ENCODE measurements at places on chromosomes 7 and 10. TPM values are rescaled to one million over a fixed set of nuclear protein-coding genes. Genes with fewer than 3 reads are reported as not detected.

GRCh38 chr7:157516311-157516710 lies 179.5 kb downstream of the DNAJB6 start:
- DNase-seq = no peak

DNA sequence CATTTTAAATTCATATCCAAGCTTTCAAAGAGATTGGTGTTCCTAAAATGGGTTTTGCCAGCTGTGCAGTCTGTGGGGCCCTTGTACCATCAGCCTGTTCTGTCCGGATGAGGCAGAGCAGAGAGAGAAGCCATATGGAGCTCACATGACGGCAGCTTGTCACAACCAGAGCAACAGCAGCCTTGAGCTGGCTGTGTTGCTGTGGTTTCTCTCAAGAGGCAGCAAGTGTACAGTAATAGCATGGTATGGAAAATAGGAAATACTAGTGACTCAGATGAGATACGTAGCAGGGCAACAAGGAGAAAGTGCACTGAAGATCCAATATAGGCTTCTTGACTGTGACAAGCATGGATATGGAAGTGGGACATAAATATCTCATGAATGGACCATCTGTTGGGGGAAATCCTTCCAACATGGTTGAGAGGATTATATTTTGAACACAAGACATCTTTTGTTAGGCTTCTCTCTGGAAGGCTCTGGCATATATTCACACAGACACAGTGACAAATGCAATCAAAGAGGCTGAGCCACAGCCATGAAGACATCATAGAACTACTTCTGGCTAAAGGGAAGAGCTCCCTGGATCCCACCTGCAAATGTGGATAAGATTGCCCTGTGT lies 251.0 kb upstream of the TAC1 start:
- DNase-seq = no peak

The NPY gene
- not detected for total RNA-seq

DNA sequence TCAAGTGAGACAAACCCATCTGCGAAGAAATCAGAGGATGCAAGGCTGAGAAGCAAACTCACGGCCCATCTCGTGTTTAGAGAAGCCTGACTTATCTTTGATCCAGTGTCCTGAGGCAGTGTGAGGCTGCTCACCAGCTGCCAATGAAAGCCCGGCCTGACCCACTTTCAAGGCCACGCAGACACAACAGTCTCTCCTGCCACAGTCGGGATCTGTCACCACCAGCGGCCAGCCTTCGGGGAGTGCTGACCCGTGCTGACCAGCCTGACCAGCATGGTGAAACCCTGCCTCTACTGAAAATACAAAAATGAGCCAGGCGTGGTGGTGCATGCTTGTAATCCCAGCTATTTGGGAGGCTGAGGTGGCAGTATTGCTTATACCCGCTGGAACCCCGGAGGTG lies 7.4 kb upstream of the DNAJB6 start:
- no peak for DNase-seq

The GJC3 gene
- 9.4 TPM for total RNA-seq

DNA sequence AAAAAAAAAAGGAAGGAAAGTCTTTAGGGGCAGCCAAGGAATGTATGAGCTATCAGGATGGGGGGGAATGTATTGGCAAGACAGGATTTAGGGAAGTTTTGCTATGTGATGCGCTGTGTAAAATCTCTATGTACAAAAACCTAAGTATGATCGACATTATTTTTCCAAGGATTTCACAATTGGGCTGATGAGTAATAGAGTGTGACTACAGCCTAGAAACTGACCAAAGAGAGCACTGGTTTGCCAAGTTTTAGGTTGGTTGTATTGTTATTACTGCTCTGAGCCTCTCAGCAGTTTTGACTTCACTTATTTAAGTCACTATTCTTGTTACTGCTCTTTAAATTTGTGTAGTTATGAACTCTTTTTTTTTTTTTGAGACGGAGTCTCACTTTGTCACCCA lies 107.3 kb downstream of the NRCAM start:
- DNase-seq = no peak

The NCF1 gene
- total RNA-seq = 3.5 TPM

The CRYGN gene
- 0.87 TPM for total RNA-seq

DNA sequence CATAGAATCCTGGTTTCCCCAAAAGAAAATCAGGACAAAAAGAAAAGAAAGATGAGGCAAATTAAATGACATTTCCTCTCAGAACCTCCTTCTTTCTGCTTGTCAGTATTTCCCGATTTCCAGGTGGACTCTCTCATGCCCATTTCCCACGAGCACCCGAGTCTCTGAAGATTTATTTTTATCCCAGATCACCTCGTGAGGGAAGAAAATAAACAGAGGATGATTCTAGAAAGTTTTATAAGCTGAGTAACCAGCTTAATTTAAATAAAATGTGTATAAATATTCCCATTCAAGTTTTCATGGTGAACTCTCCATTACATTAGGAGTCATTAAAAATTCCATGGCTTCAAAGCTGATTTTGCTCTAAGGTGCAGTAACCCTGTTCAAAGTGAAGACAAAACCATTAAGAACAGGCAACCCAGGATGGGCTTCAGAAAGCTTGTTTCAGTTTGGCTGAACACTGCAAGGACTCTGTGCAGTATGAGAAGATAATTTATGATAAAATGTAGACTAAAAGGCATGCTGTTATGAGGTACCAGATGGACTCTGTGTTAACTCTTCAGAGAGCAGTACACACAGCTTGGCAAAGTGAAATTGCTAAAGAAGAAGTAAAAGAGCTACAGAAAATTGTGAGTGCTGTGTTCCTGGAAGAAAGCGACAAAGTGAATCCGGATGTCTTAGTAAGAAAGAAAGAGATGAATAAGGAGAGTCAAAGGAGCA lies 521.3 kb upstream of the LRRN3 start:
- DNase-seq = no peak

- no peak for DNase-seq
Observed at GRCh38 chr10:101103430-101103829, 27.7 kb upstream of the TLX1 start.

GRCh38 chr10:96700374-96701099 lies 19.8 kb downstream of the PIK3AP1 start:
- DNase-seq = no peak

The PVRIG gene
- 0.78 TPM for total RNA-seq

DNA sequence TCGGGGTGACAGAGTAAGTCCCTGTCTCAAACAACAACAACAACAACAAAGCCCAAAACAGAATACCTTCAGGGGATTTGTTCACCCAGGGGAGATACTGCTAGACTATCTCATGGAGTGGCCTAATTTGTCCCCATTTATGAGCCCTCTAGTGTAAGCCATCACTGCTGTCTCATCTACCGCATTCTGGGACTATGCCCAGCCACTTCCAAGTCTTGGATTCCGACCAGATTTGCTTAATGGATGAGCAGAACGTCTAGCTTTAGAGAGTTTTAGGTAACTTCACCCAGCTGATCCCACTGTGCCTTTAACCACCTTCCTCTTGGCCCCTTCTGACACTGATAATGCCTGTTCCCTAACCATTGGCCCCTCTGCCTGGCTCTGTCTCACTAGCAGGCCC lies 47.1 kb downstream of the PAPSS2 start:
- DNase-seq = no peak

The GIMAP4 gene
- 44.1 TPM for total RNA-seq

The FRMPD2 gene
- 0.21 TPM for total RNA-seq

GRCh38 chr7:30472784-30473775 lies 5.5 kb downstream of the NOD1 start:
- DNase-seq = no peak

DNA sequence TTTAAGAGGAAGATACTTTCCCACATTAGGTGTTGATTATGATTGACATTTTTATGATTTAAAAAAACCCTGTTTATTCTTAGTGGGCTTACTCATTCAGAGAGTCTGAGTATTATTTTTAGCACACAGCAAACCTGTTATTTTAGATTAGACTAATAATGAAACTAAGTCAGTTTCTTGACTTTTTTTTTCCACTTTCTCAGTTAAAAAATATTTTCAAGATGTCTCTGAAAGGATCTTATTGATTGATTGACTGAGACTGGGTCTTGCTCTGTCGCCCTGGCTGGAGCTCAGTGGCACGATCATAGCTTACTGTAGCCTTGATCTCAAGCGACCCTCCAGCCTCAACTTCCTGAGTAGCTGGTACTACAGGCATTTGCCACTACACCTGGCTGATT lies 20.4 kb upstream of the INPP5F start:
- DNase-seq = no peak

GRCh38 chr10:63702092-63702491 lies 180.9 kb downstream of the REEP3 start:
- no peak for DNase-seq

The RBM20 gene
- 2.9 TPM for total RNA-seq

The AGBL3 gene
- 1.3 TPM for total RNA-seq

- DNase-seq = no peak
Observed at GRCh38 chr7:153188630-153189029, 429.1 kb downstream of the ACTR3B start.

Data from tibial nerve (tissue), 4 donors.